ENCODE measurements at places on chromosomes 4 and X.
A peak's percentile ranks its signal among the peaks of the same experiment; 100 is the strongest.

GRCh38 chrX:43741843-43742573 lies 85.9 kb downstream of the MAOA start:
- DNase-seq, result no peak

GRCh38 chr4:106323119-106323518 lies 6.8 kb downstream of the AIMP1 start:
- no peak for DNase-seq

DNA sequence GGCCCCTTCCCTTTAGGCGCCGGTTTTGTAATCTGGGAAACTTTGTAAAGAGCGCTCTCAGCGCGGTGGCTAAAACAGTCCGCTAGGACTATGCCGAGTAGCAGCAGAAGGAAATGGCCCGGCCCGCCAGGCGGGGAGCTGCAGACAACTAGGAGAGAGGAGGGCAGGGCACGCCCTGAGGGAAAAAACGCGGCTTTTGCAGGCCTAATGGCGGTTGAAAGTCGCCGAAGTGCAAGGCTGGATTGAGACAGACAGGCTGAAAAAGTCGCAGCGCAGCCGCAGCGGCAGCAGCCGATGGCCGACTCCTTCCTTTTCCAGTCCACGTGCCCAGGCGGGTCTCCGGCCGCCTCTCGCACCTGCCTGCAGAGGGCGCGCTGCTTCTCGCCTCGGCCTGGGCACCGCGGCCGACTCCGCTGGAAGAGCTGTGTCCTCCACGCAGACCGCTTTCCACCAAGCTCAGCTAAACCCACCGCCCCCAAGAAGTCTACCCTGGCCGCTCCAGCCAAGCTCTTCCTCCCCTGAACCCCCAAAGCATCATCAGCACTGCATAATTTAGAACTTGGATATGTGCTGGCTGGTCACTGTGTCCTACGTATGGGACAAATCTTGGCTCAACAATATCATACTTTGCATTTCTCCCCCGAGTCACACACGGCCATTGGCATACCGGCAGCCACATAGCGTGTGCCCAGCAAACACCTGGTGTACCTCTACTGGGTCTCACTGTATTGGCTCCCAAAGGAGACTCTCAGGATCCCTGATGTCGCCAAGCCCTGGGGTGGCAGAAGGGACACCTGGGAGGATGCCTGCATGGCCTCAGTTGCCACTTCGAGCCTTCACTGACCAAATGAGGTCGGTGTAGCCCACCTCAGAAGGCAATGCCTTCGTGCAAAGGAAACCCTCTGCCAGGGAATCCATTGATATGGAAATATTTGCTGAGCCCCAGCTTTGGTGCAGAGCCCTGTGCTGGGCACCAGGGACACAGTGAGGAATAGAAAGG lies 14.5 kb downstream of the SLC25A5 start:
- DNase-seq, result no peak

DNA sequence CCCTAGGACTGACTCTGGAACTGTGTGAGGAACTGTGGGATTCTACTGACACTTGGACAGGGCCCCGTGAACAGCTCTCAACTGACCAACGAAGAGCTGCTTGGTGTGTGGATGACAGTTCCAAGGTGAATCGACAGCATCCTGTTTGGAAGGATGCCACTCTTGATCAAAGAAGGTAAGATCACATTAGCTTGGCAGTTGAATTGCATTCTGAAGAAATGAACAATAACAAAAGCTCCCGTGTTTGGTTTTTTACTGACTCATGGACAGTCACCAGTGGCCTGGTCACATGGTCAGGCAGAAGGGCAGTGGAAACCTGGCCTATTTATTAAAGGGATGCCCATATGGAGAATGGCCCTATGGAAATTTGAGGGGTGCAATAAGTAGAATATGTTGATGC lies 33.1 kb upstream of the GPR34 start:
- DNase-seq, result no peak

DNA sequence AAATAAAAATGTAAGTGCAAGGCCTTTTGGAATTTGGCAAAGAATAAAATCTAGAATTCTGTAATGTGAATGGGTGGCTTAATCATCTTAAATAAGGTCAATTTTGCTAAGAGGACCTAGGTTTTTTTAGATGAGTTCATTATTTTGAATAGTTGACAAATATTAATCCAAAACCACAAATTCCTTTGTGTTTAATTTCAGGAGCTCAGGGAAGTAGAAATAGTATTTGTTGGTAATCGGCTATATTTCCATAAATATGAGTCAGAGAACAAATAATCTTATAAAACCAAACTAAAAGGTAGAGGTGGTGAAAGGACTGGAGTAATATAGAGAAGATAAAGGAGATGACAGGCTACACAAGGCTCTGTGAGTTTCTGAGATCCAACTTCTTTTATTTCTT lies 190.4 kb upstream of the TLL1 start:
- DNase-seq, result no peak

- DNase-seq, result peak; percentile 49
These were observed 56.5 kb downstream of the ARAP2 start for GRCh38 chr4:36187723-36188333.

- no peak for DNase-seq
These were observed 35.8 kb downstream of the CHRDL1 start for GRCh38 chrX:110759785-110760184.

GRCh38 chrX:97909245-97909644 lies 1025.5 kb downstream of the RPA4 start:
- no peak for DNase-seq

GRCh38 chrX:12970691-12971202 lies 4.2 kb upstream of the TMSB4X start:
- peak; percentile 52 for DNase-seq

DNA sequence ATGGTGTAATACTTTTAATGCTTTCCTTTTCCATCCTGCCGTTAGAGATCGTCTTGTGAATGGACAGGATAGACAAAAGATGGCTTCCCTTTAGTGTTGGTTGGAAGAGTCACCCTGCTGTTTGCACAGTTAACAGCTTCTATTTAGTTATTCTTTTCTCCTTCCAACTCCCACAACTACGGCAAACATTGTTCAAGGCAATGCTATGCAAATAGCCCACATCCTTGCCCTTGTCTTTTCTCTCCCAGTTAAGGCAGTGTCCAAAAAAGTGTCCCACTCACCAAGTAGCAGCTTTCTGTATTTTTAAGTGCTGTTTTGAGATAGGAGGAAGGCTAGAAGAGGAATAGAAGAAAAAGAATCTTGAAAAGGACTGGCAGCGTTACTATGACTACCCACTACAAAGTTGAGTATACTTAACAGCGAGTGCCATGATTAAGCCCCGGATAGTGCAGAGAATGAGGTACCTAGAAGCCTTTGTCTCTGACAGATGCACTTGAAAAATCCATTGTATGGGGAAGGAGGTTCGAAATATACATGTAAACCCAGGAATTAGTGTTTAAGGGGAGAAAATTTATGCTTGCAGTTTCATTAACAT lies 12.1 kb upstream of the RUFY3 start:
- DNase-seq, result no peak

DNA sequence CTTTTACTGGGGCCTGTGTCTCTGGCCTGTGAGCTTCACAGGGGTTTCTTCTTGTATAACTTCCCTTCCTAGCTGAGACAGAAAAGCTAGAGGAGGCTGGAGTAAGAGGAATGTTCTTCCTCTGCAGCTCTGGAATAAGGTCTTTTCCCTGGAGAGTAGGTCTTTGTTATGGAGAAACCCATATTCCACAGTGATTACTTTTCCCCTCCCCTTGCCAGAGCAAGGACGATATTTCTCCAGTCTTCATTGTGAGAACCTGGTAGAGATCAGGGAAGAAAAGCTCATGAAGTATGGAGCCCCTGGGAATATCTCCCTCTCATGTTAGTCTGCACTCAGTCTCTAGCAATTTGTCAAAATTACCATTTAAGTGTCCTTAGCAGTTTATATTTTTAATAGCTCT lies 18.7 kb upstream of the GLRB start:
- no peak for DNase-seq

GRCh38 chrX:41779030-41779564 lies 55.1 kb downstream of the GPR82 start:
- peak; percentile 34 for DNase-seq

- DNase-seq, result no peak
These were observed 147.2 kb upstream of the BCOR start for GRCh38 chrX:40244980-40245379.

DNA sequence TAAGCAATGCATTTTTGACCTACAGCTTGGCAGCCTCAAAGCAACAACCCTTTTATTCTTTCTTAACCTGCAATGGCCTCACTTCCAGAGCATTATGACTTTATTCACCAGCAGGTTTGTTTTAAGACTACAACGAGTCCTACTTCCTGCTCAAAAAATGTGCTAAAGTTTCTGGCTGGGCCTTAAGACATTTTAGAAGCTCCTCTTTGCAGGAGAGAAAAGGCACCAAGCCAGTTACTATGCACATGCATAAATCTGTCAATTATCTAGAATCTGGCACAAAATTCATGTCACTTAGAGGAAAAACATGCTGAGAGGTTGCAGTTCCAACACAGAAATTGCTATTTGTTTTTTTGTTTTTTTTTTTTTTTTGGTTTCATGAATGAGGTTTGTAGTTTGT lies 223.0 kb upstream of the EPHA5 start:
- DNase-seq, result peak; percentile 93

- DNase-seq, result no peak
These were observed 89.0 kb downstream of the MXRA5 start for GRCh38 chrX:3257471-3257870.

DNA sequence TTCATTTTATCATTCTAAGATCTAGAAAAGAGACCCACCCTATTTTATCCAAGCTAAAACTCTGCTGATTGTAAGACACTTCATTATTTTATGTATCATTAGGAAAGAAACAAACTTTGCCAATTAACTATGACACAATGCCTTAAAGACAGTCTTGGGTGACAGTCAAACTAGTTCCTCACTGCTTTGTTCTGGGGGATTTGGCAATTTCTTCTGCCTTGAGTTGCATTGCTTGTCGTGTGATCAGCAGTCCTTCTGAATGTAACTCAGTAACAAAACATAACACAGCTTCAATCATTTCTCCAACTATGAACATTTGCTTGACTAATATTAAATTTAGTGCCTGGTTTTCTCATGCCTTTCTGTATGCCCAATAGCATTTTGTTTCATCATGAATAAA lies 577.9 kb upstream of the DIPK2B start:
- no peak for DNase-seq

DNA sequence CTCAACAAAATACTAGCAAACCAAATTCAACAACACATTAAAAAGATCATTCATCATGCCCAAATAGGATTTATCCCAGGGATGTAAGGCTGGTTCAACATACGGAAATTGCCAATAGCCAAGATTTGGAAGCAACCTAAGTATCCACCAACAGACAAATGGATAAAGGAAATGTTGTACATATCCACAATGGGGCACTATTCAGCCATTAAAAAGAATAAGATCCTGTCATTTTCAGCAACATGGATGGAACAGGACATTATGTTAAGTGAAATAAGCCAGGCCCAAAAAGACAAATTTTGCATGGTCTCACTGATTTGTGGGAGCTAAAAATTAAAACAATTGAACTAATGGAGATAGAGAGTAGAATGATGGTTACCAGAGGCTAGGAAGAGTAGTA lies 82.0 kb upstream of the FAM241A start:
- DNase-seq, result no peak

- no peak for DNase-seq
These were observed 5.1 kb upstream of the FAM184B start for GRCh38 chr4:17786567-17786966.

DNA sequence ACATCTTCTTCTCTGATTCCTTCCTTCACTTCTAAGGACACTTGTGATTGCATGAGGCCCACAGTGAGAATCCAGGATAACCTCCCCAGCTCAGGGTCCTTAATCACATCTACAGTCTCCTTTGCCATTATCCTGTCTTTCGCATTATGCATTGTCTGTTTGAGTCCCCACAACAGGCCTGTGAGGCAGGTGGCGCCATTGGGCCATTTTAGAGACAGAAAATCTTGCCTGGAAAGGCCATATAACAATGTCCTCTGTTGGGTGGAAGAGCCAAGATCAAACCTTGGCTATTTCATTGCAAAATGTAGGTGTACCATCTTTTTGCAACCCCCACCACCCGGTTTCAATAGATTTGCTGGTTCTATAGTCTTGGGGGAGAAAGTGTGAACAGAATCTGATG lies 11.8 kb upstream of the DCUN1D4 start:
- DNase-seq, result no peak

DNA sequence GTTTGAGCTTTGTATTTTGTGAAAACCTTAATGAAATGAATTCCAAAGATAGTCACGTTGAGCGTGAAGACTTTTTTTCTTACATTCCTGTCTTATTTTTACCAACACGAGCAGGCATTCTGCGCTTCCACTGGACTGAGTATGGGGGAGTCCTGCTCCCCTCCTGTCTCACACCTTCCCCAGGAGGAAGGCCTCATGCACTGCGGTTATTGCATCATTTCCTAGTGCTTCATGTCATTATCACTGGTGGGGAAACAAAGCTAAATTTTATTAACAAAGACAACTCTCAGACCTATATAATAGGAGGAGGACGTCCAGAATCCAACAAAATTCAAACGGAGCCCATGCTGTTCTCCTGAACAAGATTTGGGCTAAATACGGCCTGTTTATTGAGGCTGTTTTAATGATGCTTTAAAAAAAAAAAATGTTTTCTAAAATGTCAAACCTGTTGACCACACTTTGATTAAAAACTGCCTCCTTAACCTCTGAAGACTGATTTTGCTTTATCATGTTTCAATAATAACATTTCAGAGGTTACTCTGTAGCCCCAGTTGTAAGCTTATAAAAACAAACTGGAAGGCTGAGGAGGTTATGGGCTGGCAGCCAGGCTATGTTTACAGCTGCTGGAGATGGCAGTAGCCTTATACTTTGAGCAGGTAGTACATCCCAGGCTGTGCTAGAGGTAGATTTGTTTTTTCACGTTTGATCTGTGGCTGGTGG lies 118.0 kb downstream of the SOWAHB start:
- no peak for DNase-seq

DNA sequence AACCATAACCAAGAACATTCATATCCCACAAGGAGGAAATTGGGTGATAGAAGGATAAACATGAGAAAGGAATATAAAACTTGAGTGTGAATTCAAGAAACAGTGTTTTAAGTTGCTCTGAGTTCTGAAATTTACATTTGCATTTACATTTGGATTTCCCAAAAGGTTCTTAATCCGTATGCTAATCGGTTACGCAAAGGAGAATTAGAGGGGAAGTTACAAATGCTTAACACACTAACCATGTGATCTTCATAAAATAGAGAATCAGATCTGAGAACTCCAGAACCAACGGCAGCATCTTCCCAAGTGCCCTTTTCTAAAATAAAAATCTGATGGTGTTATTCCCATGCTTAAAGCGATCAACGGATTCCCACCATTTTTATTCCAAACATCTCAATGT lies 48.0 kb downstream of the PROM1 start:
- DNase-seq, result no peak

All from NCI-H446 treated with DMSO at 0.1 percent for 48 hours (cell line).